ENCODE measurements at places on chromosomes 11 and 22.
A peak's percentile ranks its signal among the peaks of the same experiment; 100 is the strongest.

- no peak for ATAC-seq
These were observed 18.1 kb downstream of the MMP10 start for GRCh38 chr11:102762361-102762767.

DNA sequence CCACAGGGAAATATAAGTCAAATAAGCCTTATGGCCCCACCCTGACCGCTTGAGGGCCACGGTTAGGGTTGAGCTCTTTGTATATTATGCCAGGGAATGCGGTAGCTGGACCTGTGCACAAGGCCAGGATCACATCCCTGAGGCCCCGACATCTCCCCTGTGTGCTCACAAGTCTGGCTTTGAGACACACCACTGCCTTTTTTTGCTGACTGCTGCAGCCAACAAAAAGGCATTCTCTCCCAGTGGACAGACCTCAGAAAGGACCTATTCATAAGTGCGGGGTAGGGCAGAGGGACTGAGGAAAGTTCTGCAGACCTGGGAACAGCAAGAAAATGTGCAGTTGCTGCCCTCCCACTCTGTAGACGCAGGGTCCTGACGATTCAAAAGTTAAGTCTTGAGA is 3.4 kb upstream of the SIDT2 start:
- no peak for ATAC-seq

GRCh38 chr11:123195188-123196059 is at the start of gene CLMP:
Gene CLMP (minus strand): TSS chr11:123195248. CDS start chr11:123194940, 308 bp downstream.
- peak; percentile 25 for ATAC-seq

- no peak for ATAC-seq
These were observed 37.1 kb upstream of the NFRKB start for GRCh38 chr11:129932381-129933067.

DNA sequence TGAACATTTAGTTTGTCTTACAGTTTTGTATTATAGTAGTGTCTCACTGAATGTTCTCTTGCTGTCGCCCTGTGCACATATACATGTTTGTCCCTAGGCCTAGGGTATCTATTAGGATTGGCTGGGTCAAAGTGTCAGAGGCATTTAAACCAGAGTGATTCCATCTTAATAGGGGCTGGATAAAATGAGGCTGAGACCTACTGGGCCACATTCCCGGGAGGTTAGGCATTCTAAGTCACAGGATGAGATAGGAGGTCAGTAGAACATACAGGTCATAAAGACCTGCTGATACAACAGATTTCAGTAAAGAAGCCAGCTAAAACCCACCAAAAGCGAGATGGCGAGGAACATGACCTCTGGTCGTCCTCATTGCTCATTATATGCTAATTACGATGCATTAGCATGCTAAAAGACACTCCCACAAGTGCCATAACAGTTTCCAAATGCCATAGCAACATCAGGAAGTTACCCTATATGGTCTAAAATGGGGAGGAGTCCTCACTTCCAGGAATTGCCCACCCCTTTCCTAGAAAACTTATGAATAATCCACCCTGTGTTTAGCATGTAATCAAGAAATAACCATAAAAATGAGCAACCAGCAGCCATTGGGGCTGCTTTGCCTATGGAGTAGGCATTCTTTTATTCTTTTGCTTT is 82.6 kb downstream of the LDLRAD3 start:
- ATAC-seq: no peak

DNA sequence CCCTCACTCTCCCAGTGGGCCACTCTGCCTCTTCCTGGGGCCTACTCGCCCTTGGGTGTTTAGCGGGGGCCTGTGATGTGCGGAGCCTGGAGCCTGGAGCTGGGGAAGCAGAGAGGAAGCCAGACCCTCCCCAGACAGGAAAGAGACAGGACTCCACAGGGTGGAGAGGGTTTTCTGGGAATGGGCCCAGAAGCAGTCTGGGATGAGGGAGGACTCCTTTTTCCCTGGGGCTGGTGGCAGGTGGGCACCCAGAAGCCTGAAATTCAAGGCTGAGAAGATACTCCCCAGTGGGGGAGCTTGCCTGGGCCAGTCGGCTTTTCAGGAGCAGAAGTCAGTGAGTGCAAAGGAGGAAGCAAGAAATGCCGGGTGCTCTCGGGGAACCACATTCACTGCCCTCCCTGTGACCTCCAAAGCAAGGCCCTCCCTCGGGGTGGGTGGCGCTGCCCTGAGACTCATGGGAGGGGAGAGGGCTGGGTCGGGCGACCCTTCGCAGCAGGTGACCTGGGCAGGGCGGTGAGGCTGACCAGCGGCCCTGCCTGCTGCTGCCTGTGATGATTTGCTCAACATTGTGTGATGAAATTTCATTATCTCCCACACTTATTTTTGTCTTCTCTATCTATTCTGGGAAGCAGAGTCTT is 1377.4 kb downstream of the BRD1 start:
- ATAC-seq: no peak

GRCh38 chr22:31122532-31123291 is at the start of gene INPP5J:
Gene INPP5J (plus strand): TSS chr22:31122966. CDS start chr22:31123015, 49 bp downstream.
- no peak for ATAC-seq

DNA sequence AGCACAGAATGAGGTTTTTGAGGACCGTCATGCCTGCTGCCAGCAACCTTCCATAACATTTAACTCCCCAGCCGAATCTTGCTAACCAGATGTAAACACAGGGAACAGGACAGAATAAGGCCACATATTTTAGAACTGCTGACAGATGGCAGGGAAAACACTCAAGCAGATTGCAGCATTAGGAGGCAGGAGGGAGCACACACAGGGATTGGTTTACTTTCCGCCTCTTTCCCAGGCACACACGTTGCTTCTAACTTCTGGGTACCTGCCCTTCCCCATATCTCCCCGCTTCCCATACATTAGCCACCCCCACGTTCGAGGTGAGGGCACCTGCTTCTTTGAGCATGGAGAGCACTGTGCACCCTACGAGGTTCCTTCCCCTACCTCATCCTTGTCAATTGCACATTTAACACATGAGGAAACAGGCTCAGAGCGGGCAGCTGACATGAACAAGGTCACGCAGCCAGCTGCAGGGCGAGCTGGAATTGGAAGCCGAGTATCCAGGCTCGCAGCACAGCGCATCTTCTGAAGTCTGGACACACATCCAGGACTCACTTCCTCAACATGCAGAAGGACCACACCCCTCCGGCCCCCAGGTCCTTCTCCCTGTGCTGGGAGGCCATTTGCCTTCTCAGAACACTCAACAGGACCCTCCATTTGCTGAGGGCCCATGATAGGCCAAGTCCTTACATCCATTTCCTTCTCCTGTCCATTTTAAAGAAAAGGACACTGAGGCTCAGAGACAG is 18.7 kb downstream of the ASPHD2 start:
- no peak for ATAC-seq

- ATAC-seq: no peak
These were observed 385.7 kb downstream of the AASDHPPT start for GRCh38 chr11:106463154-106463553.

GRCh38 chr11:67370351-67371076 is 2.9 kb downstream of the CLCF1 start:
- no peak for ATAC-seq

DNA sequence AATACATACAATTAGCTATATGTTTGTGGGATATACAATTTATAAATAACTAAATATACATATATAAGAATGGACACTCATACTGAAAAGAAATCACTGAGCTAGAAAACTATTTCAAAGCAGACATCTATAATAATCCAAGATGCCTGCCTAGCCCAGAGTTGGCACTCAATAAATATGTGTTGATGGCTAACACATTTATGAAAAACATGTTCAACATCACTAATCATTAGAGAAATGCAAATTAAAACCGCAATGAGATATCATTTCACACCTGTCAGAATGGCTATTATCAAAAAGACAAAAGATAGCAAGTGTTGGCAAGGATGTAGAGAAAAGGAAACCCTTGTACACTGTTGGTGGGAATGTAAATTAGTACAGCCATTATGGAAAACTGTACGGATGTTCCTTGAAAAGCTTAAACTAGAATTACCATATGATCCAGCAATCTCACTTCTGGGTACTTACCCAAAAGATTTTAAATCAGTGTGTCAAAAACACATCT is 29.8 kb downstream of the POU2AF1 start:
- ATAC-seq: no peak

GRCh38 chr11:34359548-34359891 is 1.7 kb upstream of the ABTB2 start:
- no peak for ATAC-seq

DNA sequence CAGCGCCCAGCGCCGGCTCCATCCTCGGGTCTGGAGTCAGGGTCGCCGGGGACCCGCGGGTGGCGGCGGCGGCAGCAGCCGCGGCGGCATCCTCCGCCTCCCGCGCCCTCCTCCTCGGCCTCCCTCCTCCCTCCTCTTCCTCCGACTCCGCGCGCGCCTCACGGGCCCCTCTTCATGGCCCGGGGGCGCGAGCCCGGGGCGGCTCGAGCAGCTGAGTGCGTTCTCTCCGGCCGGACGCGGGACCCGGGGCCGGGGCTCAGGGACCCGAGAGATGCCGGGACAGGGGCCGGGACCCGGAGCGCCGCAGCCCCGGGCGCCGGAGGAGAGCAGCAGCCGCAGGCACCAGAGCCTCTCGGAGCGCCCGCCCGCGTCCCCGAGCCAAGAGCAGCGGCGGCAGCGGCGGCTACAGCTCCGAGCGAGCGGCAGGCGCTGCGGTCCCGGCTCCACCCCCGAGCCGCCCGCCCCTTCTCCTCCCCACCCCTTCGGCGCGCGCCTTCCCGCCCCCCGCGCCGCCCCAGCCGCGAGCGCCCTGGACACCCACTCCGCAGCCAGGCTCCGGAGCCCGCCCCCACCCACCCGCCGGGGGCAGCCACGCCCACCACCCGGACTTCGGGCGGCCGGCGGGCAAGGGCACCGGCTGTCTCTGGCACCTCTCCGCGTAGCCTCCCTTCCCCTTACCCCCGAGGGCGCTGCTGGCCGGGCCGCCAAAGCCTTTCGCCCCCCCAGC is at the start of gene CHST1:
TSS of gene CHST1 (minus strand) at position 417 of the 727 bp plus-strand sequence. CDS start 14,699 bp downstream, outside the sequence.
- peak; percentile 14 for ATAC-seq

DNA sequence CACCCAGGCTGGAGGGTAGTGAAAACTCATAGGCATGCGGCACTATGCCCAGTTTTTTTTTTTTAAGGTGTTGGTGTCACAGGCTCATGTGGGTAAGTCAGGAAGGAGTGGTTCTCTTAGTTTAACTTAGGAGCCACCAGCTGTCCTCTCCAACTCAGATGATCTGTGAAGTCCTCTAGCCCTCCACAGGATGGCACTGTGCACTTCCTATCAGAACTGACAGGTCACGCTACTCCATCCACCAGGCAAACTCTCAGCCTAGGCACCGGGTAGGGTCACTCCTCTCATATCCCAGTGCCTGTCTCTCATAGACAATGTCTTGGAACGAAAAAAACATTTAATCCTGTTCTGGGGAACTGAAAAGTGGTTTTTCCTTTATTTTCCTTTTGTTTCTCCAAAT is 16.5 kb downstream of the NAP1L4 start:
- peak; percentile 65 for ATAC-seq

DNA sequence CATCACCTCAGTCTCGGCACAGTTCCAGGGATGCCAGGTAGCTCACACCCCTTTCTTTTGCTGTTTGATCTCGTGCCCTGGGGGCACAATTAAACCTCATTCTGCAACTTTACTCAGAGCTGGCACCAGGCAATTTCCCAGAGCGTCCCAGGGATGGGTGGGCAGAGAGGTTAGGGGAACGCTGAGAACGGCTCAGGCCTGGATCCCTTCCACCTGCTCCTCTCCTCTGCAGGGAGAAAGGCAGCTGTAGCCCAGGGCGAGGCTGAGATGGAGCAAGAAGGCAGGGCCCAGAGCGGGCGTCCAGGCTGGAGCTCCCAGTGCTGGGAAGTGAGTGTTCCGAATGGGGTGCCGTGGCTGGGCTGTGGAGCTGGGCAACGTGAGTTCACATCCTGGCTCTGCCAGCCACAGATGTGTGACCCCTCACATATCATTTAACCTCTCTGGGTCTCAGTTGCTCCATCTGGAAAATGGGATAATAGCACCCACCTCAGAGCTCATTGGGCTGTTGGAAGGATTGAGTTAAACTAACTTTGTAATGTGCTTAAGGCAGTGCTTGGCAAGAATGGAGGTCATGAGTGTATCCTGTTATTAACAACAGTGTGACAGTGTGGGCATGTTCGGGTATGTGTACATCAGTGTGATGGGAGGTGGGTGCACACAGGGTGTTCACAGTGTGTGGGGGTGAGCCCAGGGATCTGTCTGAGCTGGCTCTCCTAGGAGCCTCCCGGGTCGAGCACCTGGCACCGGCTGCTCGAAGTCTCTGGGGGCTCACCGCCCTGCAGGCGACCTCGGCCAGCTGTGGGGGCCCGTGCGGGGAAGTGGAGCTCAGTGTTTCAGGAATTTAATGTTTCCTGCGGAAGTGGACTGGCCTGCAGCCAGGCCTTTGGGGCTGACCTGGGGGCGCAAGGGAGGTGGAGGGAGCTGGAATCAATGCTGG is 15.5 kb downstream of the OTUB1 start:
- ATAC-seq: no peak

DNA sequence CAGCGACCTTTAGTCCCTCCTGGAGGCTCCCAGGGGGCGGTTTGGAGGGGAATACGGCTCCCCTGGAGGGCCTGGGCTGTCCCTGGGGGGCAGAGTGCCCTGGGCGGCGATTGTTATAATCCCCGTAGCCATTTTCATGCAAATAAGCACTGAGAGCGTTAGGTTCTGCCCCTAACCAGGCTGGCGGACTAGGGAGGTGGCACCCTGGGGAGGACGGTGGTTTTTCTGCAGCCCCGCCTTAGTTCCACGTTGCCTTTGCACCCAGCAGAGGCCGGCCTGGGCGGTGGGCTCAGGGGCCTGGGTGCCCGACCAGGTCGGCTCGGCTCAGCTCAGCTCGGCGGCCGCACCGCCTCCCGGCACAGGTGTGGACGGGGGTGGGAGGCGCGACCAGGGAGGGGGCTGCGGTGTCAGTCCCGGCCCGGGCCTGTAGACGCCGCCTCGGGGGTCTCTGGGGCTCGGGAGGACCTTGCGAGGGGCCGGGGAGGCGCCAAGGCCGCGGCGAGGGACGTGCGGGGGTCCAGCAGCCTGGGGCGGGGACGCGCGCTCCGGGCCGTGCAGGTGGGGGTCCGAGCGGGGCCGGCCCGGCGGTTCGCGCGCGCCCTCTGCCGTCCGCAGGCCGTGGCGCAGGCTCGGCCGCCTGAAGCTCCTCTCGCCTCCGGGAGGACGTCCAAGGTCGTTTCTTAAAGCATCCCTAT is 2.3 kb upstream of the DUSP8 start:
- peak; percentile 60 for ATAC-seq

DNA sequence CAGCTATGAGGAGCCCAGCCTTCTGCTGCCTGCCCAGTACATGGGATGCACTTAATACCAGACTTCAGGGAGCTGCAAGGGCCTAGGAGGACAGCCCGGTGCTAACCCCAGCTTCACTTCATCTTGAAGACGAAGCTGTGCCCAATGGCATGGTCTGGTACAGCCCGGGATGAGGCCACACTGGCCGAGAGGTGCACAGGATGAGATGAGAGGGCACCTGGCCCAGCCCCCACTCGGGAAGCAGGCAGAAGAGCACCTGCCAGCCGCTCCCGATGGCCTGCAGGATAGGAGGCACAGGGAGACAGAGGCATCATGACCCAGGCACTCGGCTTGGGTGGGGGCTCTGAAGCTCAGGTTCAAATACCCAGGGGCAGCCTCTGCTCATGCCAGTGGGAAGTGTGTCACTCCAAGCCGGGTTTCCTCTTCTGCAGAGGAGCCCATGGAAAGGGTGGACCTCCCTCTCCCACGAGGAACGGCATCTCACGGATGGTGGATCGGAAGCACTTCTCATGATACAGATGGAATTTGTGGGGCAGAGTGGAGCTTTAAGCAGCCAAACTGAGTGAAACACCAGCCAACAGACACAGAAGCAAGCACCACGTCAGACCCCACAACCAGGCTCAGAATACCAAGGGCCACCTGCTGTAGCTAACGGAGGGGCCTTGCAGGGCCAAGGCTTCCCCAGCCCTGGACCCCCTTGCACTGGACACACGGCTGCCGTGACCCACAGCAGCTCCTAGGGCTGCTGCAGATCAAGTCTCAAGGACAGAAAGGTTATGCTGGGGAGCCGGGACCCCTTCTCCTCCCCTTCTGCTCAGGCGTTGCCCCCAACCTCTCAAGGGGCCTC is 875.2 kb downstream of the BRD1 start:
- no peak for ATAC-seq

Measured in activated CD4-positive, CD25-positive, alpha-beta regulatory T cell treated with anti-CD3 and anti-CD28 coated beads, Interleukin-2, amount 50 U/mL, for 24 hours (primary cell).